Non-pigmented ciliary epithelial cell (primary cell): ENCODE measurements at places on chromosomes 3 and 15.

GRCh38 chr3:197241173-197241572, 57.2 kb downstream of the DLG1 start:
- no peak for DNase-seq

GRCh38 chr3:88385090-88385489, 235.3 kb downstream of the C3orf38 start:
- no peak for DNase-seq

- DNase-seq, result no peak
Observed at GRCh38 chr3:105714453-105714852, 154.4 kb downstream of the CBLB start.

DNA sequence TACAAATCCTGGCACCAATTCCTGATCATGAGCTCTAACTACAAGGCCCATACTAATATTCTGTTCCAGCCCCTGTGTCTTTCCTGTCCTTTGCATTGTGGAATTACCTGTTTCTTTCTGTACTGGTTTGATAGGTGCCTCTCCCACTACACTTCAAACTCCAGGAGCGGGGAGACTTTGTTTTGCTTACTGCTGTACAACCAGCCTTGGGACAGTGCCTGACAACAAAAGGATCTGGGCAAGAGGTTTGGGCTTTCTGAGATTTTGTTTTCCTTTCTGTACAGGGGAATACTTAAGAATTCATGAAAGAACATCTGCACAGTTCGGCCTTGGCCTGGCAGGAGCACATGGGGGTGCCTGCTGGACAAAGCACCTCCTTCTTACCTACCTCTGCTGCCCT, 45.1 kb downstream of the ZDHHC3 start:
- DNase-seq, result no peak

DNA sequence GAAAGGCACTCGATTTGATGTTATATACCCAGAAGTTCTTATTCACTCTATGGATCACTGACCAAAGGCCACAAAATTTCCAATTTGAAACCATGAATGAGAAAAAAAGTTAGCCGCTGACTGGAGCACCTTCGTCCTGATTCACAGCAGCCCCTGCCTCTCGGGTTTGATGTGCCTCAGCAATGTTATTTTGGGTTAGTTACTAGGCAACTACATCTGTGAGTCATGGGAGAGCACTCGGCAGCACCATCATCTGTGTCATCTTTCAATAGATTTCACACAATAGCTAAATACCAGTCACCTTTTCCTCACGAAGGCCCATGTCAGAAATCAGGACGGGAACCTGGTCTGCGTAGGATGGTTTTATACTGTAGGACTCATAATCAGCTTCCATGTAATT, 269.2 kb downstream of the ZBBX start:
- peak; percentile 8 for DNase-seq

DNA sequence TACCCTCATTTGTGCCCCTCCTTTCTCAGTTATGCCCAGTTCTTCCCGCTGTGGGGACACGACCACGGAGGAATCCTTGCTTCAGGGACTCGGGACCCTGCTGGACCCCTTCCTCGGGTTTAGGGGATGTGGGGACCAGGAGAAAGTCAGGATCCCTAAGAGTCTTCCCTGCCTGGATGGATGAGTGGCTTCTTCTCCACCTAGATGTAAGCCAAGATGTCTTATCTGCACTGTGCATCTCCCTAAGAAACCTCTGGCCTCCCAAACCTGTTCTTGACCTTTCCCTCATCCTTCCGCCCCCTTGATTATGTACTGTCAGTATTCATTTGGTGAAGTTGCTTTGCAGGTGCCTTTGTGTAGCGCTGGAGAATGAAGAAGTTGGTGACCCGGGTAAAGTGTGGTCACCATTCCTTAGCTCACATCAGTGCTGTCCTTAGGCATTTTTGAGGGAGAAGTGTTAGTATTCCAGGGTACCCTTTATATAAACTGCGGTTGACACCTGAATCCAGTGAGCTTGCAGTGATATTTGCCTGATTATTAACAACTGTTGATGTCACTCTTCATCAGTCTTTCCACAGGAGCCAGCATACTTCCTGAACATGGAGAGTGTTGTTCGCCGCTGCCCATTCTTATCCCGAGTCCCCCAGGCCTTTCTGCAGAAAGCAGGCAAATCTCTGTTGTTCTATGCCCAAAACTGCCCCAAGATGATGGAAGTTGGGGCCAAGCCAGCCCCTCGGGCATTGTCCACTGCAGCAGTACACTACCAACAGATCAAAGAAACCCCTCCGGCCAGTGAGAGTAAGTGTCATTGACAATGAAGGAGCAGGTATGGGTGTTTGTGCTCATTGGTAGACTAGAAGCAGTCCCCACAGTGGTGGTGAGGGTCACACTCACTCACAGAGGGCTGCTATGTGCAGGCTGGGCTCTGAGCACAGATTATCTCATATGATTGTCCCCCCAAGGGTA, 966 bp downstream of the ALAS1 start:
- DNase-seq, result no peak

- peak; percentile 63 for DNase-seq
Observed at GRCh38 chr3:27368831-27369607, at the start of gene NEK10. TSS of gene NEK10 (minus strand) at chr3:27369383. CDS start at chr3:27352882, 16,501 bp downstream.

GRCh38 chr15:57635300-57635909, 43.7 kb downstream of the MYZAP start:
- DNase-seq, result no peak

DNA sequence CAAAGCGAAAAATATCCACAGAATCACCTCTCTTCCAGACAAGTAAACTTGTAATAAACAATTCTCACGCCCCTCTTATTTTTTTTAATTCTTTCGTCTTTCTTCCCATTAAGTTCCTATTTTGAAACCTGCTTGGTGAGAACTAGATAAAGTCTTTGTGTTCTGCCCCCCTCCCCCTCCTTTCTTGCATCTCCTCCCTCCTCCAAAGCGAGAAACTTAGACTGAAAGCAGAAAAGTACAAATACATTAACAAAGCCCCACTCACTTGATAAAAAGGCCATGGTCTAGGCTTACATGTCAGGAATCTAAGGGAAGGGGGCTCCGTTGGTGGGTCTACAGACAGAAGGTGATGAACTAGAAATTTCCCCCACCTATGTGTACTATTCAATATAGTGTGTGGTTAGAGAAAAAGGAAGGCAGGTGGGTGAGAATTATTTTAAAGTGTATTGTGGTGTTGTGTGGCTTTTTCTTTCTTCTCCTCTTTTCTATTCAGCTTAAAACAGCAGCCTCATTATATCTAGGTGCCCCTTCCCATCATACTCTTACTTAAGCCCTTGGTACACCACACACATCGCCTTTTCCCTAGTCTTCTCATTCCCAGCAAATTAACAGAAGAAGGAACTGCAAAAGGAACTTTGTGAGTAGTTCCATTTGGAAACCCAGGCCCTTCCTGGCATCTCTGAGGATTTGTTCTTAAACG, 215.3 kb downstream of the MEIS2 start:
- DNase-seq, result no peak

- DNase-seq, result no peak
Observed at GRCh38 chr3:39362192-39362591, 21.0 kb upstream of the SLC25A38 start.

- no peak for DNase-seq
Observed at GRCh38 chr15:99176757-99177156, 71.9 kb downstream of the SYNM start.

GRCh38 chr3:28846971-28847478, 433.8 kb upstream of the RBMS3 start:
- DNase-seq, result no peak

DNA sequence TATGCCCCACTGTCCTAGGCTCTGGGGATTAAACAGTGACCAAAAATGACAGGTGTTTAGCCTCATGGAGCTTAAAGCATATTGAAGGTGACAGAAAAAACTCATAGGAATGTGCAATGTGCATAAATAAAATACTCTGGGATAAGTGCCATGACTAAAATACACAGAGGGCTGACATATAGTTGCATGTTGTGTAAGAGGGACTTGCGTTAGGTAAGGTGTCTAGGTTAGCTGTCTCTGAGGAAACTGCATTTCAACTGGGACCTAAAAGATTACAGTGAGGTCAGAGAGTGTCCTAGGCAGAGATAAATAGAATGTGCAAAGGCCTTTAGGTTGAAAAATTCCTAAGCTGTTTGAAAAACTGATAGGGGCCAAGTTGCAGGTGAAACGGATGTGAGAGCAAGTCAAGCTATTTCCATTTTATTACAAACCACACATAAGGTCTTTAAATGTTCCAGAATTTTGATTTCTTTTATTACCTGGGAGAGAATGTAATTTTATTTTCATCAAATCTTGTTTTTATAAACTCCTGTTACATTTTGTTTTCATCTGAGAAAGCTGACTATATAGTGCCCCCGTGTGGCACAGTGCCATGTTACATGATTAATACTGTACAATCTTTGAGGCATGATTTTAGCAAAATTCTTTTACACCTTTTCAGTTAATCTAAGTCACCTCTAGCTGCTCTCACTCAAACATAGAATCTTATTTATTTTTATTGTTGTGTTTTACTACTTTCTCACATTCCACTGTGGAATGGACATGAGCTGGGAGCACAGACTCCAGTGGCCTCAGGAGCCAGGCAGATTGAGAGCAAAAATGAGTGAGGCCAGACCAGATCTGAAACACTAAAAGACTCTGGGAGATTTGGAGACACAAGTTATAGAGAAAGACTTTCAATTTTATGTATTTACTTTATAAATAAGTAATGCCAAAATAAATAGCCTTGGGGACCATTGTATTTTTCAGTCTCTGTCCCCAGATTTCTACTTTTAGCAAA, 259.6 kb upstream of the ZNF717 start:
- no peak for DNase-seq

- no peak for DNase-seq
Observed at GRCh38 chr3:58143417-58144055, 67.2 kb downstream of the DNASE1L3 start.

- no peak for DNase-seq
Observed at GRCh38 chr3:182914341-182914740, 66.0 kb downstream of the DCUN1D1 start.

GRCh38 chr3:98561727-98562521, 30.1 kb downstream of the GPR15 start:
- DNase-seq, result no peak

DNA sequence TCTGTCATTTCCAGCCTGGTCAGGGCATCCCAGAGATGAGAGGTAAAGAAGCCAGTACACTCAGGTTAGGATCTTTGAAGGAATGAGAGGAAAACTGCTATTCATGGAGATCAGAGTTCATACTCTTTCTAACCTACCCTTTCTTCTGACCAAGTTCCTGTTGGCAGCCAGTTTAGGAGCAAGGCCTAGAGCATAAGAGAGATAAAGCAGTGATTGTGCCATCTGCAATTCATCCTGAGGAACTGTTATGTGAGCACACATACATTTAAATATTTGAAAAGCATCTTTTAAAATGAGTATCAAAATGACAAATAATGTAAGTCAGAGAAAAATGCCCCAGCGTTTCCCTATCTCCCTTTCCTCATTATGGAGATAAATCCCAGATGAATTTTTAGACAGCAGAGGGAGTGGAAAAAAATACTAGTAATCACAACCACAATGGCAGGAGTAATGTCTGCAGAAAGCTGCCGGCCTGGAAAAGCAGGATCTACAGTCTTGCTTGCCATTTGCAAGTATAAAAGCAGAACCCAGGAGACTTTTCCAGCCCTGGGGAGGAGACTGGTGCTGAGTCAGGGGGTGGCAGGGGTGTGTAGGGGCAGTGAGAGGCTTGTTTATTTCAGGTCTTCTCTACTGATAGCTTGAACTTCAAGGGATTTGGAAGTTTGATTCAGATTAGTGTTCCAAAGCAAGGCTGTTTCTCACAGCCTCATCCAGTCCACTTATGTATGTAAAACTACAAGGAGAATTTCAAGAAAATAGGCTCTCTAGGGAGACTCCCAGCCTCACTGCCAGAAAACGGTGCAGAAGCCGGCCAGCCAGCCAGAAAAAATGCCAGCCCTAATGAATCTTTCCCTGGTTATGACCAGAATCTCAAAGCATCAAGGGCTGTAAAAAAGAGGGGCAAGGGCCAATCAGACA, 1052.4 kb downstream of the TUSC7 start:
- DNase-seq, result no peak

- DNase-seq, result no peak
Observed at GRCh38 chr3:30248423-30248822, 358.0 kb upstream of the TGFBR2 start.

GRCh38 chr15:77224352-77224751, 153.4 kb upstream of the TSPAN3 start:
- no peak for DNase-seq

GRCh38 chr3:4799266-4800256, 179.7 kb upstream of the BHLHE40 start:
- DNase-seq, result no peak

DNA sequence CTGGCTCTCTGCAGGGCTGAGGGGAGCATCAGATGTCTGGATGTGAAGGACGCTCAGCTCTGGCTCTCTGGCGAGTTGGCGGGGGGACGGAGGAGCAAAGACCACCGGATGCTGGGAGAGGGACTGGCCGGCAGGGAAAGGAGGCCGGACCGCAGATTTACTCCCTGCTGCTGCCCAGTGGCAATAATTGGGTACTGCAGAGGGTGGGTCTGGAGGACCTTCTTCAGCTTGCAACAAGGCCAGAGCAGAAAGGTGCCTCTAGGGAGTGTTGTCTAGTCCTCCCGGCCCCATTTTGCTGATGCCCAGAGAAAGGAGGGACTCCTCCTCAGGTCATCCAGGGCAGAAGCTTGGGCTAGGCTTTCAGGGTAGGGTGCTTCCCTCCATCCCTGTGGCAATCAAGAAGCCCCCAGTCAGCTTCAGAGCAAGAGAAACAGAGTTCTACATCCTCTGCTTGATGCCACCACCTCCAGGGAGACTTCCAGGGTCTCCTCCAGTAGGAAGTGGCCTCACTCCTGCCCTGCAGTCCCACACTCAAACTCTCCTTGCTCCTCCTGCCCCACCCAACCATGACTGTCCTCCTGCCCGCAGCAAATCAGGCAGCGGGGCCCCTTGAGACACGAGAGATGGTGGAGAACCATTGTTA, 20.3 kb upstream of the CSPG4 start:
- no peak for DNase-seq

DNA sequence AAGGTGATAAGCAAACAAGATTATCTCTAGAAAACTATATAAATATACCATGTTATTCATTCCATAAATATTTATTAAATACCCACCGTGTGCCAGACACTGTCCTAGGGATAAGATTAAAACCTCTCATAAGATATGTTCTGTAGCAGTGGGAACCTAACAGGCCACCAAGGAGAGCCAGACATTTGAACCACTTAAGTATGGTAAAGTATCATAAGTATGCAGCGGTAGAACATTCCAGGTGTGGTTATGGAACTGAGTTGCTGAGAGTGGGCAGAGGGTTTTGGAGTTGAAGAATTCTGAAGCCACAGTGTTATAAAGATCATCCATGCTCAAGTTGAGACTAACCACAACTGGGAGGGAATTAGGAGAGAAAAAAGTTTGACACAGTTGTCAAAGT, 14.7 kb downstream of the FILIP1L start:
- DNase-seq, result no peak

DNA sequence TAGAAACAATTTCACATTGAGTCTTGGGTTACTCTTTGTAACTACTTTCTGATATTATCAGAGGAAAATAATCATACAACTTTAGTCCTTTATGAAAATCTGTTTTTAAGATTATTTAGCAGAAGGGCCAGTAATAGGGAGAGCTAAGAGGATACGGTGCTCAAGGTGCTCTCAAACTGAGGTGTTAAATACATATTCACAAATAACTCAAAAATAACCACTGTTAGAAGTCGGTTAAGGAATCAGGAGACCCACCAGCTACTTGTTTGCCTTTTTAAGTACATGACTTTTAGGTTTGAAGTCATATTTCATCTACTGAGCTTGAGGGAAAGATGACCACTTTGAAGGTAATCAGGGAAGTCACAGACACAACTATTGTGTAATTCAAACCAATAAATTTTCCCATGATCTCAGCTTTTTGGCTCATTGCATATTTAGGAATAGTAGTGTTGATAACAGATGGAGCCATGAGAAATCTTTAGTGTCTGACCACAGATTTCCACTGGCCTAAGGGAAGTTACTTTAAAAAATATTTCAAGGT, 1.4 kb upstream of the RSRC1 start:
- DNase-seq, result no peak
